Activated CD4-positive, alpha-beta T cell treated with anti-CD3 and anti-CD28 coated beads, Interleukin-2, amount 10 ng/mL, durations not matched to agents 24 days and 14 days (primary cell): ENCODE measurements at places on chromosomes 5 and 9.

- DNase-seq = no peak
Measured at GRCh38 chr5:127940854-127941253, 142.7 kb upstream of the SLC12A2 start.

DNA sequence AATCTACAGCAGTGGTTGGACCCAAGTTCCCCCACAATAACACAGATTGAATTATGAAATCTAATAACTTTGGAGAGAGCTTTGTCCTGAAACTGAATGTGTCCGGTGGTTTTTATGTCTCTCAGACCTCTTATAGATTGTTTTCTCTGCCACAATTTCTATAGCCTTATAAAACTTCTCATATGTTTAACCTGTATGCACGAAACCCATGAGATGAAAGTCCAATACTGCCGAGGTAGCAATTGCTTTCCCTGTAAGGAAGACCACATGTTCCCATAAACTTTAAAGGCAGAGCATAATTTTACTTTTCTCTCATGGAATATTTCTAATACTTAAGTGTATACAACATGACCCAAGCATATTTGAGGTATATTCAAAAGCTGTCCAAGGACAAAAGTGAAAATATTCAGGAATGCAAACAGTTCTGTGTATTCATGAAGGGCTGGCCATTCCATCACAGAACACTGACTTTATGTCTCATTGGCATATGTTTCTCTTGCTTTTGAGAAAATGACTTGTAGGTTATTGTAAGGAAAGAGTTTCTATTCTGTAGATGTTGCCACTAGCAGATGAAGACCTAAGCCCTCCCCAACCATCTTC, 94.4 kb upstream of the TLE4 start:
- DNase-seq = no peak

- no peak for DNase-seq
Measured at GRCh38 chr5:139061274-139061673, 136.9 kb downstream of the SIL1 start.

DNA sequence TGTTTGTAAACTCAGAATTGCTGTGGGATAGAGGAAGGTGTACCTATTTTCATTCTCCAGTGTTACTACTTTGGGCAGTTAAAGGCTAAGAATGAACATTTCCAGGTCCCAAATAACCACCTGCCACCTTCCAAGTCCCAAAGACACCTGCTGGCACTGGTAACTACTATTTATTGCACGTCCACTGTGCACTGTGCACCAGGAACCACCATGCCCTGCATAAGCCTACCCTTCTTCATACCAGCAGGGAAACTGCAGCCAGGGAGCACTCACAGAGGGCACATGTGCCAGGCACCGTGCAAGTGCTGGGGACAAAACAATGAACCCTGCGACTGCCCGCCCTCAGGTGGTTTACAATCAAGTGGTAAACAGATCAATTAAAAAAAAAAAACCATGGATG, 34.9 kb downstream of the RAPGEF1 start:
- DNase-seq = no peak

DNA sequence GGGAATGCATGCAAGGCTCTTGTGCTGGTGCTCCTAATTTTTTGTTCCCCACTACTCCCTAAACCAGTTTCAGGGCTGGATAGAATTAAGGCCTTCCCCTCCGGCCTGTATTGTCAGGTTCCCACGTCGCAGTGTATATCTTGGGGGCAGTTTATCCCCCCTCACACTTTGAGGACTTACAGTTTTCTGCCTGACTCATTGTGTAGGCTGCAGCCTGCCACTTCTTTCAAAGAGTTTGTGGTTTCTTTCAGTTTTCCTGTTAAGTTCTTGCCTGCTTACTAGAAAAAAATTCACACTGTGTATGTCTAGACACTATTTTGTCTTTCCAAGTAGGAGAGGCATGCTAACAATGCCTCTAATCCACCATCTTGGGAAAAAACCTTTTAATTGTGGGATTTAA, 28.4 kb upstream of the BTNL3 start:
- DNase-seq = no peak

- DNase-seq = no peak
Measured at GRCh38 chr5:142375944-142376411, 51.2 kb upstream of the SPRY4 start.
